ENCODE measurements at places on chromosomes 16 and 17. TPM values are rescaled to one million over a fixed set of nuclear protein-coding genes. Genes with fewer than 3 reads are reported as not detected.

DNA sequence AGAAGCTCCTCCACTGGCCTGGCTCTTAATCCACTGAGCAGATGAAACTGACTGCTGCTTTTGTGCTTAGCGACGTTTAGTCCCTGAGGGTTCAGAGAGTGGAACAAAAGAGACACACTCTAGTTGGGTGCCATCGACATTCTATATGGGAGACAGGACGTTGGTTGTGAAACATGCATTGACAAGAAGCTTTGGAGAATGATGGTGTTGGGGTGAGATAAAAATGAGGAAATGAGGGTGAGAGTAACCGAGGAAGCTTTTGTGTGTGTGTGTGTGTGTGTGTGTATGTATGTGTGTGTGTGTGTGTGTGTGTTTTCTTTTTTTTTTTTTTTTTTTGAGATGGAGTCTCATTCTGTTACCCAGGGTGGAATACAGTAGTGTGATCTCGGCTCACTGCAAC lies 89.5 kb downstream of the ABCC1 start:
- no peak for DNase-seq

DNA sequence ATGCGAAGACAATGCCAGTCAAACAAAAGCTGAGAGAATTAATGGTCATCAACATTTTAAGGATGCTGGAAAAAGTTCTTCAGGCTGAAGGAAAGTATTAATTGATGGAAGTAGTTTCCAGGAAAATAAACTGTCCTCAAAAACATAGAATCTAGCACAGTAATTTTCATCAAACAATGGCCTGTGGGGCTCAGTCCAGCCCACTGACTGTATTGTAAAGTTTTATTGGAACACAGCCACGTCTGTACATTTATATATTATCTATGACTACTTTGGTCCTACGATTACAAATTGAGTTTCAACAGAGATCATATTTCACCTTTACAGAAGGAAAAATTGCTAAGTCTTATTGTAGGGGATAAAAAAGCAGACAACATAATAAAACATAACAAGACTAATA lies 484.5 kb downstream of the KCNJ2 start:
- DNase-seq = no peak

DNA sequence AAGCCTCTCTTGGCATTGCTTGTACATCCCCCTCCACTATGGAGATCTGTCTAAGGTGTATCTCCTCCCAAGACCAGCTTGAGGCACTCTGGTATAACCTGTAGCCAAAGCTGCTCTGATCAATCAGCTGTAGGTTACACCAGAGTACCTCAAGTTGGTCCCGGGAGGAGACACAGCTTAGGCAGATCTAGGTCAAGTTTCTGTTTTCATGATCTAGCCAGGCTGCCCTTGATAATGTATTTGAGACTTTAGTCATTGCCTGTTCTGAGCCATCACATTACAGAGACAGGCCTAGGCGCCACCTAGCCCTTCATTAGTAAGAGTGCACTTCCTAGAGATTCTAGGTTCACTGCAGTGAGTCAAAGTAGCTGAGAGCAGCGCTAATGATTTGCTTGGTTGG lies 31.4 kb downstream of the ASGR1 start:
- no peak for DNase-seq

DNA sequence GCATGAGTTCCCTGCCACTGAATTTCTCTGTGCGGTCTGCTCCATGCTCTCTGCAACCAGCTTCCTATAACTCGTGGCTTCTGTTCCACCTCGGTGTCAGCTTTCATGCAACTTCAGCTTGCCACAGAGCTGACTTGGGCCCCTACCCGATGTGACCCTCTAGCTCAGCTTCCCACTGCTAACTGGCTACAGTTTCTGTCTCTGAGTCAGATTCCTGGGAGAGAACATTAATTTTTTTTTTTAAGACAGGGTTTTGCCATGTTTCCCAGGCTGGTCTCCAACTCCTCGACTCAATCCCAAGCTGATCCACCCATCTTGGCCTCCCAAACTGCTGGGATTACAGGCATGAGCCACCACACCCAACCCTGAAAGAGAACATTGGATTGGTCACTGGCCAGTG lies 35.5 kb upstream of the PSMD7 start:
- no peak for DNase-seq

- DNase-seq = no peak
Measured at GRCh38 chr17:5971969-5972368, 98.2 kb upstream of the WSCD1 start.

GRCh38 chr17:55490376-55490775 lies 20.9 kb downstream of the SMIM36 start:
- no peak for DNase-seq

- peak; percentile 64 for DNase-seq
Measured at GRCh38 chr16:25014500-25015147, 545 bp downstream of the ARHGAP17 start.

- no peak for DNase-seq
Measured at GRCh38 chr16:10966129-10966528, 21.8 kb downstream of the CLEC16A start.

DNA sequence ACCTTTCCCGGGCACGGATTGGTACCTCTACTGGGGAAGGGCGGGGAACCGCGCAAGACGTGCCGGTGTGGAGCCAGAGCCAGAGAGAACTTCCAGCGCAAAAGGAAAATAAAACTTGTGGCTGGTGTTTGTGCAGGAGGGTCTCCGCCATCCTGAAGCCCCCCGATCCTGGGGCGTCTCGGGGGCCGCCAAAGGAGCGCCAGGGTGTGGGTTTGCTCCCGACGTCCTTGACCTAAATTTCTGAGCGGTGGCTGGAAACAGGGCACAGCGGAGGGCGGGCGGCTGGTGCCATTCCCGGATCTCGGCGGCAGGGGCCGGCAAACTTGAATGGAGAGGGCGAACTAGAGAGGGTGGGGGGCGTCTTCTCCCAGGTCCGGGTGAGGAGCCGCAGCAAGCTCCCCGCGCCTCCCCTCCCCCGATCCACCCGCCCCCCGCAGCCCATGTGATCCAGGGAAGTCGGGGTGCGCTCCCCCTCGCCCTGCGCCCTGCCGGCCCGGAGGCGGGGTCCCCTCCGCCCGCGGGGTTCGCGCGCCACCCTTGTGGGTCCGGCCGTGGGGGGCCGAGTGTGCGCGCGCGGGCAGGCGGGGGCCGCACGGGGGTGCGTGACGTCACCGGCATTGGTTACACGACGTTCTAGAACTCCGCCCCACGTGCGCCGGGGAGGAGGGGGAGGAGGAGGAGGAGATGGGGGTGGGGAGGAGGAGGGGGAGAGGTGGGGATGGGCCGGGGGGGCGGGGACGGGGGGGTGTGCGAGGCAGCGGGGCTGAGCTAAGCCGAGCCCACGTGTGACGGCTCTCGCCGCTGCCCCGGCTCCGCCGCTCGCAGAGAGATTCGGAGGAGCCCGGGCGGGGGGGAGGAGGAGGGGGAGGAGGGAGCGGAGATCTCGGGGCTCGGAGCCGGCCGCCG lies at the start of gene MSI2:
Gene MSI2, plus strand, starts transcription at position 748 of the 906 bp plus-strand sequence. CDS start 220 bp downstream, outside the sequence.
- peak; percentile 69 for DNase-seq

- DNase-seq = peak; percentile 73
Measured at GRCh38 chr17:63369233-63369632, 76.9 kb downstream of the CYB561 start.

- no peak for DNase-seq
Measured at GRCh38 chr16:72134507-72134906, 37.4 kb downstream of the PMFBP1 start.

DNA sequence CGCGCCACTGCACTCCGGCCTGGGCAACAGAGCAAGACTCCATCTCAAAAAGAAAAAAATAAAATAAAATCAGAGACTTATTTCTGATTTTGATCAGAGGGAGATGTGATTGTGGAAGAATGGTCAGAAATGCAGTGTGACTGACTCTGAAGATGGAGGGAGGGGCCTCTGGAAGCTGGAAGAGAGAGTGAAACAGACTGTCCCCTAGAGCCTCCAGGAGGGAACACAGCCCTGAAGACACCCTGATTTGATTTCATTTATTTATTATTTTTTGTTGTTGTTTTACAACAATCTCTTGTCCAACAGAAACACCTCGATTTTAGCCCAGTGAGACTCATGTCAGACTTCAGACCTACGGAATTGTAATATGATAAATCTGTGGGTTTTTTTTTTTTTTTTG lies 26.1 kb downstream of the BCL7C start:
- no peak for DNase-seq

DNA sequence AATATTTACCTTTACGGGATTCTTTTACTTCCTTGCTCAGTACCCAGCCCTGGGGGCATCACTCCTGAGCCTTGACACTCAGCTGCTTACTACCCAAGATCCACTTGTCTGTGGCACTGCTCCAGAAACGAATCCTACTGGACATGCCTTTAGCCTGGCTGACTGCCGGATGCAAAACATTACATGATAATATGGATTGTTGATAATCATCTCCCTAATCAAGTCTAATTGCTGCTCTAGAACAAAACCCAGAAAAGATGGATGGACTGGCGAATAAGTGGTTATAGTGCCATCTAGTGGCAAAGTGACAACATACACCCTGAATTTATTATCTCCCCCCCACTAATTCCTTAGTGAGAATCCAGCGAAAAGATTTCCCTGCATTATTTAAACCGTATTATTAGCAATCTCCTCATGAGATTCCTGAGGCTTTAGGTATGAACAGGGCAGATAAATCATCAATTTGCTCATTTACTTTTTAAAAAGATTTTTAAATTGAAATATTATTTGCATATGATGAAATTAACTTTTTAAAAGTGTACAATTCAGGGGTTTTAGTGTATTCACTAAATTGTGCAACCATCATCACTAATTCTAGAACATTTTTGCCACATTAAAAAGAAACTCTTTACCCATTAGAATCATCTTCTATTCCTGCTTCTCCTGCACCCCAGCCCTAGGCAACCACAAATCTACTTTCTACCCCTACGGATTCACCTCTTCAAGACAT lies 61.6 kb downstream of the RGS9 start:
- peak; percentile 78 for DNase-seq

- peak; percentile 70 for DNase-seq
Measured at GRCh38 chr17:67779098-67779672, 46.1 kb upstream of the BPTF start.

GRCh38 chr16:74679983-74680382 lies 13.3 kb upstream of the RFWD3 start:
- no peak for DNase-seq

DNA sequence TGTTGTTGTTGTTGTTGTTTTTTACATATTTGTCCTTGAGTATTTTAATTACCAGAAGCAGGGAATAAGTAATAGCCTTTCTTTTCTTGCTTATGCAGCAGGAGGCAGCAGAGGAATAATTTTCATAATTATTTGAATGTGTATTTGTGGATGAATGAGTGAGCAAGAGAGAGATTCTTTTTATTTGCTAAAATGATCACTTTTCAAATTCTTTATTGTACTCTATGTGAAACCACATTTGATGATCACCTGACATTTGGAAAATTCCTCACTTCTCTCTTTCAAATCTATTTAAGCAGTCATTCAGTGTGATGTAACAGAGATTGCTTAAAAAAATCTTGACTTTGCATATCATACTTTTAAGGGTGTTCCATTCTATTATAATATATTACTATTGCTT lies 223.6 kb downstream of the BCAS3 start:
- peak; percentile 24 for DNase-seq

DNA sequence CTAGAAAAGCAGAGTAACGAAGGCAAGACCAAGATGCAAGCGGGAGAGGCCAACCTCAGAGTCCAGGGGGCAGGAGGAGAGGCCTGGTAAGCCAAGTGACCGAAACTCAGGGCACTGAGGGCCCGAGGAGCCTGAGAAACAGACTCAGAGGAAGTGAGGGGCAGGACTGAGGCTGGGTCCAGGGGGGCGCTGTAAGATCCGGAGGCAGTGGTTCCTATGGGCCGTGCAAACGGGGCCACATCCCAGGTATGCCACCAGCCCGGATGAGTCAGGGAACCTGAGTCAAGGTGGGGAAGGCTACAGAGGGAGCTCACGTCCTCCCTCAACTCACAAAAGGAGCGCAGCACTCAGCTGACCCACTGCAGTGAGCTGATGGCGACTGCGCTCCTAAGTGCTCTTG lies 8.3 kb downstream of the ZDHHC7 start:
- no peak for DNase-seq

DNA sequence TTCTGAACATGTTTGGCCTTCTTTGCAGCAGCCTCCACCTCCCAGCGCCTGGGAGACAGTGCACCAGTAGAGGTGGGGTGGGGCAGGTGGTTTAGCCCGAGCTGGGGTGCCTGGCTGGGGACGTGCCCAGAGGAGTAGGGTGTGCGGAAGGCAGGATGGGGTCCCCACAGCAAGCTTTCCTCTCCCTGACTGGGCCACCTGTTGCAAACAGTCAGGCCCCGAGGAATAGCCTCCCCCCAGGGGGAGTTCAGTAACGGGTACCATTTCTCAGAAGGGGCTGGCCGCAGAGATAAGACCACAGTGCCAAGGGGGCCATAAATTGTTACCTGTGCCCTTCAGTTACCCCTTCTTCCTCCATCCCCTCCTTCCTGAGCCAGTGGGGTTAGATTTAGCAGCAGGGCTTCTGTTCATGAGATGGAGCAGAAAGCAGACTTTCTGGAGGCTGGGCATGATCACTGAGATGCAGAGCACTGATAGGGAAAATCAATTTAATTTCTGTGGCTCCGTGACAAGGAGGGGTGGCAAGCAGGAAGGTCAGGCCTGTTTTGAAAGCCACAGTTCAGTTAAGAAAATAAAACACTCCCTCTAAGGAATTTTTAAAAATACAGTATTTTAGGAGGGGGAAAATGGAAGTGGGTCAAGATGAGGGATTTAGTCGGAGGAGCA lies 181.9 kb downstream of the MSI2 start:
- no peak for DNase-seq

DNA sequence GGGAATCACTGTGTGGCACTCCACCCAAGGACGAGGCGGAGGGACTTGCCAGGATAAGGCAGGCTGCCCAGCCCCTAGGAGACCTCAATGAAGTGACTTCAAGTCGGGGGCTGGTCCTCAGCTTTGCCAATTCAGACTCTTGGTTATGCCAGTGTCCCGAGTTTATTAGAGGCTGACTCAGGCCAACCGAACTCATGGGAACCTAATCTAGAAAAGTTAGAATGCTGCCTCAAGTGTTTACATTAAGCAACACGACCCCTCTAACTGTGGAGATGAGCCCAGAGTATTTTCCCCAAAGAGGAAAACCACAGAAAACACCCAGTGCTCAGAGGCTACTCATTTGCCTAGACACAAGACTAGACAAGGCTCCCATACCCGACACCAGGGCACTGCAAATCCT lies 1.1 kb upstream of the TEKT3 start:
- DNase-seq = peak; percentile 12

The ESRP2 gene
- total RNA-seq = not detected

The PLD6 gene
- total RNA-seq = 3.1 TPM

The UBFD1 gene
- 89.1 TPM for total RNA-seq

The RUNDC3A gene
- not detected for total RNA-seq

The ASGR1 gene
- total RNA-seq = 2.8 TPM

The MMP28 gene
- total RNA-seq = not detected

The LDHD gene
- total RNA-seq = 0.18 TPM
